GOT3 (cell line): ENCODE measurements at places on chromosomes 3 and 15.
A peak's percentile ranks its signal among the peaks of the same experiment; 100 is the strongest.

DNA sequence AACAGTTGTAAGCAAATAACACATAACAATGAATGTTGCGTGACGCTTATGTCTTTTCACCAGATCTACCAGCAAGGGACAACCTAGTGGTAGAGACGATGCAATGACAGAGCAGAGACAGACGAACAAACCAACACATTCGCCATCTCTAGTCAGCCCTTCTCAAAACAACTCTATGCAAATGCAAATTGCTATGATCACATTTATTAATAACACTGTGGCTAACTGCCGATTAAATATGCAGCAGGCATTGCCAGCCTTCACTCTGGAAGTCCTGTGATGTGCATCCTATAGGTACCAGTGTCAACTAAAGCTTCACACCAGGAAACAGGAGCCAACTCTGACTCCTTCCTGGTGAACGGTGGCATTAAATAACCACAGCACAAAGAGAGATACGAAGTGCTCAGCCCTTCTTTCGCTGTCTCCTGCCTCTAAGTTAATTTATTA lies 94.2 kb downstream of the FOXP1 start:
- no peak for DNase-seq

GRCh38 chr3:101940521-101941317 lies 91.4 kb downstream of the NFKBIZ start:
- DNase-seq = peak; percentile 7

GRCh38 chr15:62977952-62978811 lies 64.4 kb upstream of the TPM1 start:
- DNase-seq = no peak

GRCh38 chr3:157347577-157348303 lies 88.9 kb upstream of the PTX3 start:
- DNase-seq = no peak

- DNase-seq = no peak
Measured at GRCh38 chr3:184629555-184630160, 68.1 kb downstream of the EPHB3 start.

DNA sequence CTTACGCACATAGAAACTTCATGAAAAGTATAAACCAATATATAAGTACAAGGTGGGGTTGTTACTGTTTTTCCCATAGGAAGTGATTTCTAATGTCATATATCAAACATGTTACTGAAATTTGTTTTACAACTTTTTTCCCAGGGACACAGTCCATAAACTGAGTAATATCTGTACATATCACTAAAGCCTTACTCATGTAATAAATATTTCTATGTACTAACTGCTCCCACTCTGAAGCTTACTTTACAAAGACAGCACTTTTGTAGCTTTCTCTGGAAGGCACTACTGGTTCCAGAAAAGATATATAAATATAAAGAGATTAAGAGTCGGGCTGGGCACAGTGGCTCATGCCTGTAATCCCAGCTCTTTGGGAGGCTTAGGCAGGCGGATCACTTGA lies 91.7 kb downstream of the MYO5A start:
- no peak for DNase-seq

DNA sequence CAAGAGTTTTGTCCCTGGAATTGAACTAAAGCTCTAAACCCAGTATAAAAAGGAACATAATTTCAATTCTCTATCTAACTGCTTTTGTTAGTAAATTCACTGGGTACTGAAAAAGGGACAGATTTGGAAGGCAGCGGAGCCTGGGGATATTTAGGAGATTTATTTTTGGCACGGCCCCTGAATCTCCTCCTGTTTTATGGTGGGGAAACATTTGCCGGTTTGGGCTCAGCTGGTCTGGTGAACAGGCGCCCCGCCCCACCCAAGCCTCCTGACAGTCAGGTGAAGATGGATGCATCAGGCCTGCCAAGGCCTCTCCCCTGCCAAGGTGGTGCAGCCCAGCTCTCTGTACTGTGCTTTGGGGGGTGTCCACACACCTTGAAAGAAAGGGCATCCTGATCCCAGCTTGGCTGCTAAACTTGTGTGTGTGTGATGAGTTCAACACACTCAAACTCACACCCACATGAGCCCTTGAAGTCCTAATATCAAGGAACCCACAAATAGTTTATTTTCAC lies 46.3 kb downstream of the EBLN2 start:
- DNase-seq = no peak

GRCh38 chr3:41526995-41527573 lies 327.8 kb downstream of the CTNNB1 start:
- DNase-seq = no peak

DNA sequence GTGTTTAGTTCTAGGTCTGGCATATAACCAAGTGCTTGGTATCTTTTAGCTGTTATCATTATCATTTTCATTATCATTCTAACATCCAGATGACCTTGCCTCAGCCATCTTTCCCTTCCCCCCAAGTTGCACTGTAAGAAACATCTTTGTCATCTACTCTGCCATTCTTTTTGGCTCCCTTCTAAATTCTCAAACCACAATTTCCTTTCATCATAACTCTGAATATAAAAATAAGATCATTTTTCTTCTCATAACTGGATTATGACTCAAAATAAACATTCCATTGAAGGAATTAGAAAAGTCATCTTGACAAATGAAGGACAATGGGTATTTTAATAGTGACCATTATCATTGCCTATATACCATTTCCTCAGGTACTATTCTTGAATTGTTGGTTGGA lies 786.2 kb downstream of the AGBL1 start:
- DNase-seq = no peak

- no peak for DNase-seq
Measured at GRCh38 chr3:104734627-104735026, 632.1 kb upstream of the ALCAM start.

DNA sequence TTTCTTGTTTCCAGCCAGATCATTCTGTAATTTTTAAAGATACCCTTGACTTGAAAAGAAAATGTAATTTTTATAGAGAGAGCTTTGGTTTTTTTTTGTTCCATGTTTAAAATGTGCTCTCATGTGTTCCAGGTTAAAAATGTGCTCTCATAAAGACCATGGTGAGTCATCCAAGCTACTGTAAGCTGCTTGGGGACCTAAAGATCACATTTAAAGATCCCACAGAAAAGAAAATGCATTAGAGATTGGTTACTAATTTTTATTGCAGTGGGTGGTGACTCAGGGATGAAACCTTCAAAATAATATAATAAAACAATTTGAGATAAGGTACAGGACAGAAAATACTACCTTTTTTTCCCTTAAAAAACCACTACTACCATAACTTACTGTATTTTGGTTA lies 11.0 kb downstream of the TCF12 start:
- DNase-seq = no peak

DNA sequence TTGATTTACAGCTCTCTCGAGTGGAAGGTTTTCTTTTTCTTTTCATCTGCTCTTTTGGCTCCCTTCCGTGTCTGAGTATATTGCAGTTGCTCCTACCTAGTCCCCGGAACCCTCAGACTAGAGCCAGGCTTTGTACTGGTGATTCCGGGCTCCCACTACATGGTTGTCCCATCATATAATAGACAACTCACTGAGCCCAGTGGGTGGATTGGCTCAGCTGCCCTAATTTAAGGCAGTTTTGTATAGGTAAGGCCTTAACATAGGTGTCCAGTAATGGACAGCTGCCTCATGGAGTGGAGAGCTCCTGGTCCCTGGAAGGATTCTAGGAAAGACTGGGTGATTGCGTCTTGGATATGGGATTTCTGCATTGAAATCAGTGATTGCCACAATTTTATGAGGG lies 58.0 kb downstream of the KY start:
- no peak for DNase-seq

DNA sequence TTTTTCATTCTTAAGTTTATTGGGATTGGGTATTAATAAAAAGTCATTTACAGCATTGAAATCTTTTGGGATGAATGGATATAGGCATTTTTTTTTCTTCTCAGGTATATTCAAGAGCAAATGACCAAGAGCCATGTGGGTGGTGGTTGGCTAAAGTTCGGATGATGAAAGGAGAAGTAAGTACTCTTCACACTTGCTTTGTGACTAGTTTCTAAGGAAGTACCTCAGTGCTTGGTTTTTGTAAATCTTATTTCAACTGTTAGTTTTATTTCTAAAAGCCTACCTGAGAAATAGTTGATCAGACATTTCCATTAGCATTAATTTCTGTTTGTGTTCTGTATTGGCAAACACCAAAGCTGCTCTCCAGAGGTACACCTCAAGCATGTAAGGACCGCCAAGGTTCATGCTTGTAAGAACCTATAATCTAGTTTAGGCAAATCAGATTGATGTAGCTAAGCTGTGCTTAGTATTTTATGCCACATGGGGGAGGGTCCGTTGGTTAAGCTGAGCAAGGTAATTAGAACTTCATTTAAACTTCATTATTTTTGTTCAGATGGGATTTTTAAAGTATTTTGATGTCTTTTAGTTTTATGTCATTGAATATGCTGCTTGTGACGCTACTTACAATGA lies 35.4 kb downstream of the FXR1 start:
- no peak for DNase-seq

DNA sequence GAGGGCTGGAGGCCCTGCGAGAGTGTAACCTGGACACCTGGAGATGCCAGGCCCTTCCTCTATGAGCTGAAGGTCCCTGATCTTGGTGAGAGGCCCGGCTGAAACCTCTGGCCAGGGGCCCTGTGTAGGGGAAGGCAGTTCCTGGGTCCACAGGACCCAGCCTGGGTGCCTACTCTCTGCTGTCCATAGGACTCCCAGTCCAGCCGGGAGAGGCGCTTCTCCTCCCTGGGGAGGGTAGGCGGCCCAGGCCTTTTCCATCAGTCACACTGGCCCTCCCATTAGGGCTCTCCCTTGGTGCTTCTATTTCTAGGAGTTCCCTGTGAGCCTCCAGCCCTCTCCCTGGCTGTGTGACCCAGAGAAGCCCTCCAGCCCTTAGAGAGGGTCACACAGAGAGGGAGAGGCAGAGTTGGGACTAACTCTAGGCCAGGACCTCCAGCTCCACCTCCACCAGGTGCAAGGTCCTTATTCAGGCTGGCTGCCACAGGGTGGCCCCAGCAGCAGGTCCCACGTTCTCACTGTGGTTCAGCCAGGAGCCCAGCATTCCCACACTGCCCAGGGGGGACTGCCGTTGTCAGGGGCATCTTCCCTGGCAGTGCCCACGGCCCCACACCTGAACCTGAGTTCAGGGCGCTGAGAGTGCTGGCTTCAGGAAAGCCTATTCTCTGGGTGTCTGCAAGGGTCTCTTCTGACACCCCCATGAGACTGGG lies 146.8 kb downstream of the SMAD6 start:
- no peak for DNase-seq

DNA sequence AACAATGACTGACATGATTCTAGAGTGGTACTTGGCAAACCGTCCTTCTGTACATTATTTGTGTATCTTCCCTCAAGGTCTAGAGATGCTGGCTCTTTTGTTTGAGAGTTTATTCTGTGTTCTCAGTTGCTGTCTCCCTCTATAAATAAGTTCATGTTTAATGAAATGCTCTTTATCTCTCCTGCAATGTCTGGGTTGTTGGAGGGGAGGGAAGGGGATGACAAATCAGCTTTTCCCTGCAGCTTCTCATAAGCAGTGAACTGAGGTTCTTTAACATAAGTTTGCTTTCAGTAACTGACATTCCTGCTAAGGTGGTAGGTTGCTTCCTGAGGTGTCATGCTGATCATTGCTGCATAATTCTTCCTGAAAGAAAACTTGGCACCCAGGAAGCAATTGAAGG lies 21.8 kb downstream of the ITPR1 start:
- DNase-seq = no peak

GRCh38 chr3:126948980-126949535 lies 33.9 kb upstream of the PLXNA1 start:
- no peak for DNase-seq

DNA sequence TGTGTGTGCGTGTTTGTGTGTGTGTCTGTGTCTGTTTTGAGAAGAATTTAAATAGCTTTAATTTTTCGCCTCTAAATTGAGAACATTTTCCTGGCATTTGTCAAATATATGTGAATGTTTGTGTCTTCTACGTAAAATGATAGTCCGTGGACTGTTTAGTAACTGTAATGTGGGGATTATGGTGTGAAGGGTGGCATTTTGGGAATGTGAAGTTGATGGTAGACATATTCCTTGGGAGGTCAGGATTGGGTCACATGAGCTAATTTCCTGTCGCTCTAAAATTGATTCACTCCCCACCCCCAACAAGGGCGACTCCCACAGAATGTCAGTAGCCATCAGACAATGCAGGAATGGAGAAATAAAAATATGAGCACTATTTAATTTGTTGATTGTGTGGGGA lies 107.3 kb downstream of the ITPR1 start:
- no peak for DNase-seq

- DNase-seq = no peak
Measured at GRCh38 chr3:171804618-171805389, 5.5 kb downstream of the PLD1 start.

- DNase-seq = no peak
Measured at GRCh38 chr3:99508191-99508590, 130.2 kb upstream of the COL8A1 start.

GRCh38 chr3:184465883-184466412 lies 86.1 kb downstream of the CHRD start:
- DNase-seq = no peak

DNA sequence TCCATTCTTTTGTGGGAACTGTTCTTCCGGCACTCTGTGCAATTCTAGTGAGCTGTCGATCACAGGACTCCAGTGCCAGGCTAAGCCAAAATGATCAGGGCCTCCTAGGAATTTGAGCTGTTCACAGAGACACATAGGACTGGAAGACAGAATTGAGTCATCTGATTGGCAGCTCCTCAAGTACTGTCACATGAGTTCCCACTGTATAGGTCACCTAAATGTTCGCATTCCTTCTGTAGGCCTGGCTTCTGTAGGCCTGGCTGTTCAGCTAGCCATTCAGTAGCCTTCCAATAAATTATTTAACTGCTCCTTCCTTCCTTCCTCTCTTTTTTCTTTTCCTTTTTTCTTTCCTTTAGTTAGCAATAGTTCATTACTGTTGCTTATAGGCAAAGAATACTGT lies 4.3 kb downstream of the PROS1 start:
- DNase-seq = no peak

- no peak for DNase-seq
Measured at GRCh38 chr3:63991666-63992065, 31.6 kb downstream of the PSMD6 start.

- no peak for DNase-seq
Measured at GRCh38 chr15:39501366-39502081, 79.4 kb upstream of the THBS1 start.

DNA sequence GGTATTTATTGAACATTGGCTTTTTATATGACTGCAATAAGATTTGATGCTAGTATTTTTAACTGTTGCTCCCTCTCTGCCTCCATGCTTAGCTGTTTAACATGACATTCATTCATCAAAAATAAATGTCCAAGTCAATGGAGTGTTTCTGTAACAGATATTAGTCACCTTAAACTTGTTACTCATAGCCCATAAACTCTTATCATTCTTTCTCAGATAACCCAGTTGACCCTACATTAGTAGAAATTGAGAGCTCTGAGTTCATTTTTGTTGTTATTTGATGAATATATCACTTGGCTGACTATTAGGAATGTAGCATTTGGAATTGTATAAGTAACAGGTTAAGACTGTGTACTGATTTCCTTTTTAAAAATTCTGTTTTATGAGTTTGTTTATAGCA lies 201.1 kb downstream of the UBE2E2 start:
- no peak for DNase-seq

DNA sequence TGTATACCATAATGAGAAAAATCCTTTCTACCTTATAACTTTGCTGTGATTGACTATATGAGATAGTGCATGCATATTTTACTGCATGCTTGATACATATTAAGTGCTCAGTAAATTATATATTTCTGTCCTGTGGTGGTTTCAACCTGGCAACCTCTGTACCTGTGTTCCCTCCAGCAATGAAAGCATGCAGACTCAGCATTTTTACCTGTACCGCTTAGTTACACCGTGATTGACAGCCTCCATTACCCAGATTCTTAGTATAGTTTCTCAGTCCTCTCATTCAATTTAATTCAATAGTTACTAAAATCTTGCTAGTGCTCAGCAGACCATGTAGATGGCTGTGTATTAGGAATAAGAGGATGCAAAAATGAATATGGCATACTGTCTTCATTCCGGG lies 386.0 kb downstream of the EPHA6 start:
- no peak for DNase-seq
